ENCODE measurements at places on chromosomes 4 and X.

DNA sequence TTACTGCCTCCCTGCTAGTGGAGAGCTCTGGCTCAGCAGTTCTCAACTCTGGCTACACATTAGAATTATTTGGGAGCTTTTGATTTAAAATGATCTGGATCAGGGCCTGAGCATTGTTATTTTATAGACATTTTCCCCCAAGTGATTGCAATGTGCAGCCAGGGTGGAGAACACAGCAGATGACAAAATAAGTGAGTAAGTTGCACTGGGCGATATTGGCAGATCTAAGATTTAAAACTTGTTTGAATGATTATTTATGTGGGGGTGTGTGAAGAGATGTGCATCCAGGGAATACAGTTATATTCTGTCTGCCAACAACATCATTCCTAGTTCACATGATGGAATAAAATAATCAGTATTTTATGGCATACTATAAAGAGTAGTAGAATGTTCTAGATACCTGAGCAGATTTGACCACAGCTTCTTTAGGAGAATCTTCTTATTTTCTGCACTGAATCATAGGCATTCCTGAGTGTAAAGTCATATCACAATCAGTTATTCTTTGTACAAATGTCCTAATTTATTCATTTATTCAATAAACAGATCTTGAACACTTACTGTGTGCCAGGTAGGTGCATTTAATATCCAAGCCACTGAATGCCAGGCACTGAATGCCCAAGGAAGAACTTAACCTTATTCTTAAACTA, 123.9 kb downstream of the UCHL1 start:
- no peak for DNase-seq

DNA sequence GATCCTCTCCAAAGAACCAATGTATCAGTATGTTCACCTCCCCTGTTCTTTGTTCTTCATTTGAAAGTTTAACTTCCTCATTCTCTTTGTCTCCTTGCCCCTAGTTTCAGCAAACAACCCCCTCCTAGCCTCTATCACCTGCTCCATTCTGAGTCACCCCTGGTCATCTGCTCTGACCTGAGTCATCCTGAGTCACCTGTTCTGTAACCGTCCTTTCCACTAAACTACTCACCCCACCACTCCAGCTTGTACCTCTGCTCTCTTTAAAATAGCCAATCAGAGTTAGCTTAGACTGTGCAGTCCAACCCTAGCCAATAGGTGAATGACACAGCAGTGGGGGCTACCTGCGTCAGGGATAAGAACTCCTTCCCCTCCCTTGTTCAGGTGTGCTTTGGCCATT, 249.8 kb upstream of the AADAT start:
- DNase-seq = no peak

GRCh38 chr4:138775890-138776289, 239.7 kb upstream of the NOCT start:
- no peak for DNase-seq

DNA sequence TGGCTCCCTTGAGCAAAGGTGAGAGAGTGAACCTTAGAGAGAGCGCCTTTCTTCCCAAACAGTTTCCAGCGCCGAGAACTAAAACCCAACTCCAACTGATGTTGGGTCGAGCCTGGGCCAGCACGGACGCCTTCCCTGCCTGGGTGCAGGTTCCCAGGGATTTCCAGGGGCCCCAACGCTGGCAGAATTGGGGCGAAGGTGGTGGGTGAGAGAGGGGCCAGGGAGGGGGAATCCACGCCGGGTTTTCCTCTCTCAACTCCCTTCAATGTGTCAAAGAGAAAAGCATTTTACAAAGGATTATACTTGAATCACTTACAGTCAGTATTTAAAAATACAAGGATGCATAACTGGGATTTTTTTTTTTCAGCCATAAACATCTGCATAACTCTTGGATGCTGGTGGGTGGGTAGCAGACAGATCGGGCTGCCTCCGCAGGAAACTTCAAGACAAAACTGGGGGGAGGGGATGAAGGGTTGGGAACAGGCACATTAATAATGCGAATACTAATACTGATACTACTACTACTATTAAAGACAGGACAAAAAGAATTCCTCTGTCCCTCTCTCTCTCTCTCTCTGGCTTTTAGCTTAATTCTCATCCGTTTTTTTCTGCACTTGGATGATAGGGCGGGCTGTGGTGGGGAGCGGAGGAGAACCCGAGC, 1.3 kb upstream of the ARX start:
- no peak for DNase-seq

DNA sequence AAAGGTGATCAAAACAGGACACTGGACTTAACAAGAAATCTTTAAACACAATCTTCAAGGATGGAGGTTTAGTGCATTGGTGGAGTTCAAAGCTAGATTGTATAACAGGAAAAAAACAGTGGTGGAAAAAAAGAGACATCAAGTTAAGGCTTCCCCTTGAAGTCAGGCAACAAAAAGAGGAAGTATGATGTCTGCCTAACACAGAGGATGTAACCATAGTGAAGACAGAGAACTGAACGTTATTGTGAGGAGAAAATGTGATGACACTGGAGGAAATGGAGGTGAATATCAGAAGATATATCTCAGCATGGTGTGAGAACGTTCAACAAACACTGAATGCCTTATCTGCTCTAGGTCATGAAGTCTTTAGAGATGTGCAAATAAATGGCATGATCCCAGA, 192.4 kb upstream of the AR start:
- no peak for DNase-seq

DNA sequence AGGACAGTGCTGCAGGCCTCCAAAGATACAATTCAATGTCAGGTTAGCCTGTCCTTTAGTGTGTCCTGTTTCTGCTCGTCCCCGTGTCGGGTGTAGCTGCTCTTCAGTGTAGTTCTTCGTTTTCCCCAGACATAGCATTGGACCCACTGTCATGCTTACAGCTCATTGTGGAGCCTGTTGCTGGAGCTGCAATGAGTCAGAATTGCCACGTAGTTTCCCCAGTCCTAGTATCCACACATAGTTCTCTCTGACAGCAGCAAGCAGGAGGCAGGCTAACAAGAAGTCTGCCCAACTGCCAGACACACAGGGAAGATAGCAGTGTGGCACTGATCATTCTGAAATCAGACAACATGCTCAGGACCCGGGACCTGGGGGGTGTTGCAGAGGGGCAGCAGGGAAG, 49.2 kb downstream of the MOSPD2 start:
- DNase-seq = no peak

DNA sequence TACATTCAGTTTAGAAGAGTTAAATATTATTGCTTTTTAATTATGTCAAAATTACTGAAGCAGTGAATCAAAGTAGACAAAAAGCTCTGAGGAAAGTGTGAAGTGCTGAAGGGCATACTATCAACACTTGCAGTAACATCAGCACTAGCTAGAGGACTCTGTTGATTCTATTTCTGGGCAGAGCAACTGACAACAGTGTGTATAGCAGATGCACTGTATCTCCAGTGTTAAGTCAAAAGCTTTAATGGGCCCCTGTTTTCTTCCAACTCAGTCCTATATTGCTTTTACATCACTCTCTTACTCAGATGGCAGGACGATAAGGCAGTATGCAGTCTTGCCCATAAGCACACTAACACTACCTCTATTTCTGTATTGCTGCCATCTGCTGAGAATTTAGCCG, 435.2 kb upstream of the AMOT start:
- DNase-seq = no peak

DNA sequence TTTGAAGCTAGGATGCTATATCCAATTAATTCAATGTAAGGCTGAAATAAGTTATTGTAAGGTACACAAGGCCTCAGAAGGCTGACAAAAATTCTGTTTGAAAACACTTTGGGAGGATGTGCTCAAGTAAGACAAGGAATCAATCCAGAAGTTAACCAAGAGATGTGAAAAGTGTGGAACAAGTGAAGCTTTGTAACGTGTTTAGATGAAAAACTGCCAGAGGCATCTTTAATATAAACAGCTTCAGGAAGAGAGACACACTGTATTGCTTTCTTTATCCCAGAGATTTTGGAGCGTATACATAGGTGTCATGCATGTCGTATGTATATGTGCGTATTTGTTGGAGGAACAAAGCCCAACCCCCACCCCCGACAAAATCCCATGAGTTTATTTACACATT, 28.3 kb upstream of the YTHDC1 start:
- DNase-seq = no peak

DNA sequence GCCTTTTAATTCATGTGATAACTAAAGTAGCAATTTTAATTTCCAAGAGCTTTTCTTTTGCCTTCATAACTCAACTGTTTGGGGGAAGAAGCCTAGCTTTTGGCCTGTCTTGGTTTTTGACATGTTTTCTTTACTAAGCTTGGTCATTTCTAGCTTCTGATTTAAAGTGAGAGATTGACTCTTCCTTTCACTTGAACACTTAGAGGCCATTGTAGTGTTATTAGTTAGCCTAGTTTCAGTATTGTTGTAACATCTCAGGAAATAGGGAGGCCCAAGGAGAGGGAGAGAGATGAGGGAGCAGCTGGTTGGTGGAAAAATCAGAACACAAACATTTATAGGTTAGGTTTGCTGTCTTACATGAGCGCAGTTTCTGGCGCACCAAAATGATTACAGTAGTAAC, 44.8 kb downstream of the DCLK2 start:
- DNase-seq = no peak

- DNase-seq = peak; percentile 22
Observed at GRCh38 chrX:46758956-46759644, at the start of gene SLC9A7. SLC9A7 (minus strand) TSS chrX:46759118; CDS start chrX:46759029, 89 bp downstream.

Measured in activated CD8-positive, alpha-beta memory T cell treated with anti-CD3 and anti-CD28 coated beads for 1 hour (primary cell).